ENCODE measurements at places on chromosomes 4 and X. TPM values are rescaled to one million over a fixed set of nuclear protein-coding genes. Genes with fewer than 3 reads are reported as not detected.

SLC25A5 gene
- total RNA-seq, result 230 TPM

SCD5 gene
- 24.0 TPM for total RNA-seq

GPRASP2 gene
- 14.1 TPM for total RNA-seq

AREG gene
- total RNA-seq, result 17.1 TPM

GRCh38 chrX:47690175-47690574 lies 31.2 kb upstream of the UXT start:
- no peaks in the 10 kb centered on the region for H3K36me3 ChIP-seq
- no peak overlapping the region for H3K27ac ChIP-seq
- H3K4me3 ChIP-seq, result no peak overlapping the region
- no peaks in the 10 kb centered on the region for H3K27me3 ChIP-seq

DNA sequence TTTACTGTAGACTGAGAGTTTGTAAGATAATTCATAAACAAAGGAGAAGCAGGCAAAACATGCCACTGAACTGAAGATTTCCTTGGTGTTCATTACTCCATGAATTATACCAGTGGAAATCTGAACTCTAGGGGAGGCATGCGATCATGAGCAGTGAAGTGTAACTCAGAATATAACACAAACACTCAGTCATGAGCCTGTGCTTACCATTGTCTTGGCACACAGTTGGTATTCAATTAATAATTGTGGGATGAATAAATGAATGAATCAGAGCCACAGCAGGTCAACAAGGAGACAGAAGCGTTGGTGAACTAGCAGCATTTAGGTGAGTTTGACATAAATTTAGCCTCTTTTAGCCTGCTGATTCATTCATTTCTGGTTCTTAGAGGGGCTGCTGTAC lies 263.5 kb upstream of the DKK2 start:
- H3K27ac ChIP-seq, result no peak overlapping the region
- H3K4me1 ChIP-seq, result no peaks in the 10 kb centered on the region
- no peak overlapping the region for H3K4me3 ChIP-seq
- H3K27me3 ChIP-seq, result no peaks in the 10 kb centered on the region
- H3K36me3 ChIP-seq, result no peaks in the 10 kb centered on the region

- H3K27me3 ChIP-seq, result no peaks in the 10 kb centered on the region
- no peak for DNase-seq
- no peaks in the 10 kb centered on the region for H3K4me1 ChIP-seq
- H3K36me3 ChIP-seq, result no peaks in the 10 kb centered on the region
- no peak within 1 kb of the TSS for H3K27ac ChIP-seq
- no peak within 1 kb of the TSS for H3K4me3 ChIP-seq
Observed at GRCh38 chrX:100643956-100644860, at the start of gene SRPX2. Gene SRPX2 (plus strand): TSS chrX:100644199. CDS start chrX:100646323, 2,124 bp downstream.

GRCh38 chr4:140884431-140885058 lies 128.4 kb upstream of the TBC1D9 start:
- H3K27me3 ChIP-seq, result no peaks in the 10 kb centered on the region
- H3K36me3 ChIP-seq, result no peaks in the 10 kb centered on the region
- no peaks in the 10 kb centered on the region for H3K4me1 ChIP-seq
- no peak for DNase-seq
- H3K4me3 ChIP-seq, result no peak overlapping the region

DNA sequence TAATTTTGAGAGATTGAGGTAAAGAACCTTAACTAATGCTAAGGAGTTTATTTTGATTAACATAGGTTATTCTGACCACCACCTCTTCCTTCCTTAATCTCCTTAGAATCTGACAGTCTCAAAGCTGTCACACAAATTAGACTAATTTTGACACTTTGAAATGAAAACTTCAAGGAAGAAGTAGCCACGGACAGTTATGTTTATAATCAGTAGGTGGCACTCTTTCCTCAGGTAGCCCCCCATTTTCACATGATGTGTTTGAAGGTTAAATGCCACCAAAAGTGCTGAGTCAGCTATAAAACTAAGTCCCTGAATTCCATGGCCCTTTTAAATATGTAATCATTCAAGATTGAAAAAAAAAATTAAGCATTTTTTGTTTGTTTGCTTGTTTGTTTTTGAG lies 22.4 kb downstream of the TMEM33 start:
- no peak overlapping the region for H3K4me3 ChIP-seq
- no peak overlapping the region for H3K27ac ChIP-seq
- H3K27me3 ChIP-seq, result no peaks in the 10 kb centered on the region
- H3K36me3 ChIP-seq, result no peaks in the 10 kb centered on the region
- no peaks in the 10 kb centered on the region for H3K4me1 ChIP-seq

DNA sequence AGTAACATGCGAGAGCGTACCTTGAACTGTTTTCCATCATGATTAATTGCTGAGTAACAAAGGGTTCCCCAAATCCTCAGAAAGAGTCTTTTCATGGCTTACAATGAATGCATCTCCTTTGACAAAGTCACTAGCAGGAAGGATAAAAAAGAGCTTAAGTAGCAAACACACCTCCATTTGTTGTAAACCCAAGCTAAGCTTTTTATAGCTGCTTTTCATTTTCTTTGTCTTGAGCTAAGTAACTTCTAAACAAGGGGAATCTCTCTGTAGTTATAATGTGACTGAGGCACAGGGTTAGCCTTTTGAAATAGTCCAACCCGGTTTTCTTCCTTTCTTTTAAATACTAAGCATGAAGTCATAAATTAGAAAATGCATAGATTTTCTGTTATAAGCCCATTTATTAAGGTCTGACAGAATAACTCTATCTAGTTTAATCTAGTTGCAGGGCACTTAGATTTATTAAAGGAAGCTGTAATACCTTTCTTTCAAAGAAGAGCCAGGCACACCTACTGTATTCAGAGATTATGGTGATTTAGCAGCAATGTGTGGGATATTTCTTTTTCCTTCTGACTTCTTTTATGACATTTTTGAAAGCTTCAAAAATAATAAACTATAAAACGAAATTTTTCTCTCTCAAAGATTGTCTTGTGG lies 226.9 kb upstream of the SMIM31 start:
- no peaks in the 10 kb centered on the region for H3K36me3 ChIP-seq
- DNase-seq, result no peak
- no peaks in the 10 kb centered on the region for H3K27me3 ChIP-seq
- no peak overlapping the region for H3K4me3 ChIP-seq
- H3K4me1 ChIP-seq, result no peaks in the 10 kb centered on the region
- no peak overlapping the region for H3K27ac ChIP-seq

DNA sequence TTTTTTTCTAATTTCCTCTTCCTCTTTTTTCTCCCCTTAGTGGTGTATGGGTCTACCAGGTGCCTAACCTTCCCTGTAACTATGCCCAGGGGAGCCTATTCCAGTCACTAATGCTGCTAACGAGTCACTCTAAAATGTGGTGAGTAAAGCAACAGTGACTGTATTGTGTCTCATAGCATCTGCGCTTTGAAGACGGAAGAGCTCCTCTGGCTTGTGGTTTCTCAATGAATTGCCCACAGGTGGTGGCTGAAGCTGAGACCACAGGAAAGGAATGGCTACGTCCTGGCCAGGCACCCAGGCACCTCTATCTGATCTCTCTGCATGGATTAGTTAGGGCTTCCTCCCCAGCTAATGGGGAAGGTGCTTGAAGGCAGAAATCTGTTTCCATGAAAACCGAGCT lies 763.5 kb upstream of the FRG1 start:
- no peaks in the 10 kb centered on the region for H3K27me3 ChIP-seq
- no peak overlapping the region for H3K27ac ChIP-seq
- no peaks in the 10 kb centered on the region for H3K36me3 ChIP-seq
- no peak overlapping the region for H3K4me3 ChIP-seq

GRCh38 chrX:16822723-16823122 lies 36.5 kb downstream of the TXLNG start:
- no peak overlapping the region for H3K4me3 ChIP-seq
- no peak for DNase-seq
- no peaks in the 10 kb centered on the region for H3K36me3 ChIP-seq
- H3K4me1 ChIP-seq, result no peaks in the 10 kb centered on the region

GRCh38 chrX:39642071-39642470 lies 455.7 kb downstream of the BCOR start:
- H3K27ac ChIP-seq, result no peak overlapping the region
- no peak overlapping the region for H3K4me3 ChIP-seq
- H3K27me3 ChIP-seq, result no peaks in the 10 kb centered on the region
- DNase-seq, result no peak
- no peaks in the 10 kb centered on the region for H3K4me1 ChIP-seq
- H3K36me3 ChIP-seq, result no peaks in the 10 kb centered on the region

- H3K4me3 ChIP-seq, result no peak overlapping the region
- DNase-seq, result no peak
- no peaks in the 10 kb centered on the region for H3K4me1 ChIP-seq
- H3K36me3 ChIP-seq, result no peaks in the 10 kb centered on the region
- no peaks in the 10 kb centered on the region for H3K27me3 ChIP-seq
Observed at GRCh38 chr4:163467082-163467770, 6.3 kb downstream of the TKTL2 start.

DNA sequence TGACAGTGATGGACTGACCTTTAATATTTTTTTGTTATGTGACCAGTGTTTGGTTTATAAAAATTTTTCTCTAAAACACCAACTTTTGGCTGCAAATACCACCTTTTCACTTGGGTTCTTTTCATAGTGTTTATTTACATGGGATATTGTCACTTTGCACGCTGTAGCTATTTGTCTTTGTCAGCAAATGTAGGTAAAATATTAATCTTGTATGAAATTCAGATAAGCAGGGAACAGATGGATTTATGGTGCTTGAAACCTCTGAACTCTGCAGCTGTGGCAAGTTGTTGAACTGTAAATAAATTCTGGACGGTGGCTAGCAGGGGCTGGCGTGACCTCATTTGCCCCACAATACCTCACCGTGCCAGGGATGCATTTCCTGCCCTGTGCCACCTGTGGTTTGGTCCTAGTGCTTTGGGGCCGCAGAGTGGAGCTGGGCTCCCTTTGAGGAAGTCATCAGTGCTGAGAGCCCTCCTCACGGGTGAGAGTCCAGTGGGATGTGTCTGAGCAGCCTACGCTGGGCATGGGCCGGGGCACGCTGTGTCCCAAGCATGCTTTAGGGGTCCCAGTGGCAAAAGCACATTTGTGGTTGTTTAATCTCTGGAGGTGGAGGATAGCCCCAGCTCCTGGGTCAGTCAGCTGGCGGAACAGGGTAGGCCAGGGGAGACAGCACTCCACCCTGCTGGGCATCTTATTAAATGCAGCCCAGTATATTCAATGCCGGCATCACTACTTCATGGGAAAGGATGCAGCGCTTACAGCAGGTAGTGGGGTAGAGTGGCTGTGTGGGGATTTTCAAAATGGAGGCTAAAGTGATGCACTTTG lies 108.6 kb downstream of the TBL1X start:
- H3K4me3 ChIP-seq, result no peak overlapping the region
- no peaks in the 10 kb centered on the region for H3K27me3 ChIP-seq
- H3K27ac ChIP-seq, result no peak overlapping the region

DNA sequence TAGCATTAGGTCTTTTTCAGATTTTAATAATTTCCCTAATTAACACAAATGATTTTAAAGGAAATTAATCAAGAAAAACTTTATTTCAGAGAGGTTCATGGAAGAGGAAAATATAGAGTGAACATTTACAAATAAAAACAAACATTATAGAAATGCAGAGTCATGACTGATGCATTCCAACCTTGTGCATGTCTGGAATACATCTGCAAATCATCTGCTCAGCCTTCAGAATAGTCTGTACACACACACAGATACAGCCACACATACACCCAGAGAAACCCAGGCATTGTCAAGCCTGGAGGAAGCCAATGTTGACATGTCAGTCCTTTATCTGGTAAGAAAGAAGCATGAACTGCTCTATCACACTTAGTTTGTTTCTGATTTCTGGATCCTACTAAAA lies 61.3 kb upstream of the NFKB1 start:
- no peaks in the 10 kb centered on the region for H3K4me1 ChIP-seq
- H3K27ac ChIP-seq, result no peak overlapping the region
- no peak overlapping the region for H3K4me3 ChIP-seq
- H3K36me3 ChIP-seq, result no peaks in the 10 kb centered on the region

GRCh38 chr4:157096439-157096838 lies 20.5 kb downstream of the GLRB start:
- no peaks in the 10 kb centered on the region for H3K36me3 ChIP-seq
- no peaks in the 10 kb centered on the region for H3K27me3 ChIP-seq
- no peak for DNase-seq
- H3K4me3 ChIP-seq, result no peak overlapping the region
- no peak overlapping the region for H3K27ac ChIP-seq

DNA sequence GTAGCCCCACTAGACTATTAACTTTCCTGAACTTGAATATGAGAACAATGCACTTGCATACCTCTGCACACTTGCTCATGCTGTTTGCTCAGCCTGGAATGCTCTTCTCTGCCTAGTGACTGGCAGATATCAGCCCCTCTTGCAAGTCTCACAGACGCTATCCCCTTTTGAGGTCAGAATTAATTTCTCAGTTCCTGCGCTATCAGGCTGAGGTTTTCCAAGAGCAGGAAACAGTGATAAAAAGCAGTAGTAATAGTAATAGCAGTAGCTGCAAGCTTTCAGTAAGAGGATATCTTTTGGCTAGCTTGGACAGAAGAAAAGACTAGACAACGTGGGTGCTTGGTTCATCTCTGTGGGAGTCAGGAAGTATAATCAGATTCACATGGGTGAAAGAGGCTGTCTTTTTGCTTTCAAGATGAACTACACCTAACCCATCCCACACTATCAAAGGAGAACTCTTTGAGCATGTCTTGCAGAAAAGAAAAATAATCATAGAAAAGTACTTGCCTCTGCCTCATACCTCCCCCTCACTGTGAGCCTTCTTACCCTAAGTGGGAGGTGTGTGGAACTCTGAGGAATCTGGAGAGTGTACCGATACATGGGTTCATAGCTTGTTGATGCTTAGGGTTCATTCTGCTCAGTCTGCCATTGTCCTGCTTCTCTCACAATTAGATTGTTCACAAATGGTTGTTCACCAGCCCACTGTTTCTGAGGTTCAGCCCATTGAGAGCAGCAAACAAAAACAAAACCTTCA lies 11.3 kb upstream of the DRP2 start:
- DNase-seq, result no peak
- H3K4me1 ChIP-seq, result no peaks in the 10 kb centered on the region
- H3K27me3 ChIP-seq, result no peaks in the 10 kb centered on the region
- H3K4me3 ChIP-seq, result no peak overlapping the region
- H3K36me3 ChIP-seq, result no peaks in the 10 kb centered on the region

DNA sequence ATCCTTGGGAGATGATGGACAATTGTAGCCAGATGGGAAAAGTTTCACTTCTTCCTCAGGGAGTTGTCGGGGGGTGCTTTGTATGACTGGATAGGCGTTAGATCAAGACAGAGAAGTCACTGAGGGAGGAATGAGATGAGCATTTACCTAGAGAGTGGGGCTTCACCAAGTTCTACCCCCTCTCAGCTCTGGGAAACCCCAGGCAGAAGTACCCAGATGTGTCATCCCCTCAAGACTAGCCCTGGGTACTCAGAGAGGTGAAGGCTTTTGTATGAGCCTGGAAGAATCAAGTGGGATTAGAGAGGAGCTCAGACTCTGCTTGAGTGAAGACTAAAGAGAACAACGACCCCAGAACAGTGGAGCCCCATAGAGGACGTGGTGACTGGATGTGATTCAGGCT lies 1.9 kb downstream of the MAGEB1 start:
- H3K4me3 ChIP-seq, result no peak overlapping the region
- no peaks in the 10 kb centered on the region for H3K36me3 ChIP-seq
- DNase-seq, result no peak
- H3K27ac ChIP-seq, result no peak overlapping the region
- H3K27me3 ChIP-seq, result no peaks in the 10 kb centered on the region

- H3K36me3 ChIP-seq, result no peaks in the 10 kb centered on the region
- H3K4me3 ChIP-seq, result no peak overlapping the region
- no peaks in the 10 kb centered on the region for H3K27me3 ChIP-seq
- H3K27ac ChIP-seq, result no peak overlapping the region
- H3K4me1 ChIP-seq, result no peaks in the 10 kb centered on the region
Observed at GRCh38 chr4:102174719-102175189, 170.5 kb downstream of the SLC39A8 start.

Measured in prostate gland (tissue), 2 donors.